ENCODE measurements at places on chromosomes 5 and 9.

- DNase-seq, result no peak
These were observed 48.5 kb downstream of the MACROH2A1 start for GRCh38 chr5:135350536-135350935.

- DNase-seq, result no peak
These were observed 1000.2 kb downstream of the NR2F1-AS1 start for GRCh38 chr5:92580814-92581213.

GRCh38 chr9:76025286-76025685, 134.8 kb downstream of the PCSK5 start:
- DNase-seq, result no peak

DNA sequence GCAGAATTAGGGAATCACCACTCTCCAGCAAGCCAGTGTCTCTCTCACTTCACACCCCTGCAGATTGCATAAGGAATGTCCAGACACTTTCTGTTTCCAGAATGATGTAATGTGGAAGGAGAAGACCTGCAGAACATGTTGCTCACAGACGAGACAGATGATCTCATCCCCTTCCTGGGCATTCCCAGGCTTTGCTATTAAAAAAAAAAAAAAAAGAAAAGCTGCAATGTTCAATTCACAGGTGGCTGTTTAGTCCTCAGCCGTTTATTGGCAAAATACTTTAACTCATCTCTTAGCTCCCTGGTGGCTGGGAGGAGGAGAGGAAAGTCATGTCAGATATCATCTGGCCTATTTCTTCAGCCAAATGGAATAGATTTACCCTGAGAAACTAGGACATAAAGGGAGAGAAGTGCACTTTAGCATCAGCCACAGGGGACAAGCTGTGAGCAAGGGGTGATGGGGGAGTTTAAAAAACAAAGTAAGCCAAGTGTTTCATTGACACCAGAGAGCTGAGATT, 95.9 kb upstream of the TNC start:
- no peak for DNase-seq

DNA sequence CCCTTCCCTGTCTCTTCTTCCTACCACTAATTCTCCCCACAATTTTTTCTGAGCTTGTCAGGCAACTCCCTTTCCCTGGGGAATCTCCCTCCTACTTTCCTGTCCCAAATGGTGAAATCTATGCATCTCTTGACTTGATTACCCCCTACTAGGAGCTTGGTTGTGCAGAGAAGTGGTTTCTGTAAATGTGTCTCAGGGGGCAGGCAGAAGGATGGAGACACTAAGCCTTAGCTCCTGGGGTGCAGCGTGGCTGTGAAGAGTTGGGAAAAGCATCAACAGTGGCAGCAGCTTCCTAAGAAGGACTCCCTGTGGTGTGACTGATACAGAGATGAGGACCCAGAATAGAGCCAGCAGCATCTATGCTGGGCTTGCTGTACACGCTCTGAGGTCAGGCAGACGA, 62.3 kb downstream of the NRG2 start:
- DNase-seq, result no peak

GRCh38 chr9:13915591-13916301, 398.2 kb downstream of the NFIB start:
- no peak for DNase-seq

DNA sequence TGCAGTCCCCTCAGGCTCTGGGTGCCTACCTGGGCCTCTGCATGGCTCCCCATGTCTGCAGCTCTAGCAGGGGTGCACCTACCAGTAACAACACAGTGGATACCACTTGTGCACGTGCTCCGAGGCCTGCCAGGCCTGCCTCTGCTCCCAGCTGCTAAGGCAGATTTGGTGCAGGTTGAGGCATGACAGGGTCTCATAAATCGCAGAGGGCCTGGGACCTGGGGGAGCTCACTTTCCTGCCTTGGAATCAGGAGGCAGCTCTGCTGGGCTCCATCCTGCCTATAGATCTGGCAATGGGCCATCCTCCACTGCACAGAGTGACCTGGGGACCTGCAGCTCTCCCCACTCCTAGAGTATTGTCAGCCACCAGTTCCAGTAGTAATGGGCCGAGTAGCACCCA, 121.9 kb upstream of the CXCL14 start:
- DNase-seq, result no peak
